Fibroblast of villous mesenchyme (primary cell): ENCODE measurements at places on chromosomes 2 and 18. TPM values are rescaled to one million over a fixed set of nuclear protein-coding genes. Genes with fewer than 3 reads are reported as not detected.
A peak's percentile ranks its signal among the peaks of the same experiment; 100 is the strongest.

The ARL4C gene
- 16.4 and 28.7 TPM in 2 replicates for total RNA-seq

DNA sequence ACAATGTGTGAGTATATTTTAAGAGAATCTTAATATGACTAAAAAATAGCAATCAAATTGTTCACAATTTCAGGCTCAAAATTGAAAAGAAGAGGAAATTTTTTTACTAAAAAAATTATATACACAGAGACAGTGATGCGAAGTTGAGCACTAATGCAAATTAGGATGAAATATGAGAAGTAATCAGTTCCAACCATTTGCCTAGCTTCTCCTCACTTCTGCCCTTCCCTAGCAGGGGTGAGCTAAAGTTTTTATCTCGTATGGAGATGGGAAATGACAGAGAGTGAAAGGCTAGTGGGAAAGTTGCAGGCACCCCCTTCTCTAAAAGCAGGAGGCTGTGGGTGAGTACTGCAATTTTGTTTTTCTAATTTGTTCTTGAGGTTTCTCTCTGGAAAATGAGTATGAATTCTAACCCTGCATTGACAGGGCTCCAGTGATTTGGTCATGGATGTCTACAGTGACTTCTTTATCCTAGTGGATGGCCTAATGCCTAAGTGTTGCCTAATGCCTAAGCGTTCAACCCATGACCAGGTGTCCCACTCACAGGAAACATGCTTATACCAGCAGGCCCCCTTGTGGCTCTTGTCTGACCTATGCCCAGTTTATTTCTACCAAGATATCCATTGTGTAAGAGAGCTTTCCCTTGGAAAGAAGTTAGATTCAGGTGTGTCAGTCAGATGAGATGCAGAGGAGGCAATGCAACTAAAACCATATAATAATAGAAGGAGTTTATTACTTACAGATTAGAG, 78.0 kb upstream of the HNMT start:
- DNase-seq, result no peak

The ACADL gene
- total RNA-seq, result not detected in 2 replicates

DNA sequence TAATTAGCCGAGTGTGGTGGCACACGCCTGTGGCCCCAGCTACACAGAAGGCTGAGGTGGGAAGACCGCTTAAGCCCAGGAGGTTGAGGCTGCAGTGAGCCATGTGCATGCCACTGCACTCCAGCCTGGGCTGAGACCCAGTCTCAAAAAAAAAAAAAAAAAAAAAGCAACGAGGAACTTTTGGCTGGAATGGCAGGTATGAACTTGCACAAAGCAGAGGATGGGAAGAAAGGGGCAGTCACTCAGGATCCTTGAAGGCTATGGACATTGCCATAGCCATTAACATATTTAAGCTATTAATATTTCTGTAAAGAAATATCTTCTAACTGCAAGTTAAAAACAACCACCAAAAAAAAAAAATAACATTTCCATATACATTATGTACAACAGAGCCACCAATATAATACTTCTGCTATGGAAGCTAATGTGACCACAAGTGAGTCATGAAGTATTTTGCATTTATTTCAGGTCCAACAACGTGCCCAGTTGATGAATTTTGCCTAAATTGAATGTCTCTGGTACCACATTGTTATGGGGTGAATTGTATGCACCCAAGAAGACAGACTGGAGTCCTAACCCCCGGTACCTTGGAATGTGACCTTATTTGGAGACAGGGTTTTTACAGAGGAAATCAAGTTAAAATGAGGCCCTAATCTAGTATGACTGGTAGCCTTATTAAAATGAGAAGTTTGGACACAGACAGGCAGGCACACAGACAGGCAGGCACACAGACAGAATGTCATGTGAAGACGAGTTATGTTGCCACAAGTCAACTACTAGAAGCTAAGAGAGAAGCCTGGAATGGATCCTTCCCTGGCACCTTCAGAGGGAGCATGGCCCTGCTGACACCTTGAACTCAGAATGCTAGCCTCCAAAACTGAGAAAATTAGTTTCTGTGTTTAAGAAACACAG, 102.8 kb downstream of the RBMS1 start:
- no peak for DNase-seq

The ZBTB7C gene
- not detected in 2 replicates for total RNA-seq

GRCh38 chr2:221137385-221137784, 434.7 kb downstream of the EPHA4 start:
- DNase-seq, result no peak

DNA sequence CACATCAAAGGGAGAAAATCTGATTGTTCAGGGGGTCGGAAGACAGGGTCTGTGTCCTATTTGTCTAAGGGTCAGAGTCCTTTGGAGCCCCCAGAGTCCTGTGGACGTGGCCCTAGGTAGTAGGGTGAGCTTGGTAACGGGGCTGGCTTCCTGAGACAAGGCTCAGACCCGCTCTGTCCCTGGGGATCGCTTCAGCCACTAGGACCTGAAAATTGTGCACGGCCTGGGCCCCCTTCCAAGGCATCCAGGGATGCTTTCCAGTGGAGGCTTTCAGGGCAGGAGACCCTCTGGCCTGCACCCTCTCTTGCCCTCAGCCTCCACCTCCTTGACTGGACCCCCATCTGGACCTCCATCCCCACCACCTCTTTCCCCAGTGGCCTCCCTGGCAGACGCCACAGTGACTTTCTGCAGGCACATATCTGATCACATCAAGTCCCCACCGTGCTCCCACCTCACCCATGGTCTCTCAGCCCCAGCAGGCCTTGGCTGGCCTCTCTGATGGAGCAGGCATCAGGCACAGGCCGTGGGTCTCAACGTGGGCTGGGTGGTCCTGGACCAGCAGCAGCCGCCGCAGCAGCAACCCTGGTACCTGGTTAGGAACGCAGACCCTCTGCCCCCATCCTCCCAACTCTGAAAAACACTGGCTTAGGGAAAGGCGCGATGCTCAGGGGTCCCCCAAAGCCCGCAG, 3.8 kb downstream of the PROC start:
- no peak for DNase-seq

The DNAJC5G gene
- not detected in 2 replicates for total RNA-seq

The ZEB2 gene
- 40.6 and 50.1 TPM in 2 replicates for total RNA-seq

- DNase-seq, result no peak
Measured at GRCh38 chr2:36125702-36126101, 229.9 kb upstream of the CRIM1 start.

- DNase-seq, result no peak
Measured at GRCh38 chr18:49226243-49227000, 234.0 kb downstream of the DYM start.

- DNase-seq, result no peak
Measured at GRCh38 chr2:66477135-66477842, 42.4 kb downstream of the MEIS1 start.

DNA sequence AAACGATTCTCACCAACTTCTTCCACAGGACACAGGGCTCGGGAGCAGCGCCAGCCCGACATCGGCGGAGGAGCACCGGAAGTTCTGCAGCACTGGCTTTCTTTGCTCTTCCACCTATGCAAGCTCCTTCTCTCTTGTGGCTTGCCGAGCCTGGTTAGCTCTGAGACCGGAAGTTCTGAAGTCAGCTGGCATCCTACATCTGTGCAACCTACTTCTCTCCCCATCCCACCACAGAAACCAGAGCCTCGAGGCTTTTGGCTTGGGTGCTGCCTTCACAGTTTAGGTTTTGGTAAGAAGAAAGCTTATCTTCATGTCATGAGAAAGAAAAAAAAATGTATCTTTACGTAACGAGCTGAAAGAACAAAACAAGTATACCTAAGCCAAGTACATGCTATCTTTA, 111.7 kb downstream of the ANKRD44 start:
- no peak for DNase-seq

- DNase-seq, result peak; percentile 41
Measured at GRCh38 chr2:209771474-209772289, at the start of gene UNC80. Gene UNC80, plus strand, starts transcription at chr2:209771832. Its CDS starts 241 bp downstream, at chr2:209772073.

The EMILIN1 gene
- 144 and 160 TPM in 2 replicates for total RNA-seq

GRCh38 chr2:216217904-216218260, 108.7 kb downstream of the XRCC5 start:
- DNase-seq, result no peak

The TDRD15 gene
- total RNA-seq, result not detected in 2 replicates

- DNase-seq, result no peak
Measured at GRCh38 chr2:183224948-183225347, 100.7 kb downstream of the NUP35 start.

DNA sequence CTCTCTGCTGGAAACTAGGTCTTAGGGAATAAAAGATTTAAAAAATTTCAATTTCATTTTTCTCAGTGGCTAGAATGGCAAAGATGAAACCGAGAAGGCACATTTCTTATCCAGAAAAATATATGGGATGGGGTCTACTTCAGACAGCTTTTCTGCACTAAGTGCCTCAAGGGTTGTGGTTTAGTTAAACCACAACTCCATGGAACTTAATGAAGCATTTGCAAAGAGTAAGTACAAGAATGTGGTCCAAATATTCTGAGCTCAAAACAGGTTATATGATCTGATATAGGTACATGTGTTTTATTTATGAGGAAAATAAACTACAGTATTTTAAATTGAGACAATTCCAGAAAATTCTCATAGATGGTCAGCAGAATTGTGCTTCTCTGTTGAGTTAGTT, 101.8 kb upstream of the FZD5 start:
- DNase-seq, result no peak

The KCNE4 gene
- 13.4 and 18.4 TPM in 2 replicates for total RNA-seq

DNA sequence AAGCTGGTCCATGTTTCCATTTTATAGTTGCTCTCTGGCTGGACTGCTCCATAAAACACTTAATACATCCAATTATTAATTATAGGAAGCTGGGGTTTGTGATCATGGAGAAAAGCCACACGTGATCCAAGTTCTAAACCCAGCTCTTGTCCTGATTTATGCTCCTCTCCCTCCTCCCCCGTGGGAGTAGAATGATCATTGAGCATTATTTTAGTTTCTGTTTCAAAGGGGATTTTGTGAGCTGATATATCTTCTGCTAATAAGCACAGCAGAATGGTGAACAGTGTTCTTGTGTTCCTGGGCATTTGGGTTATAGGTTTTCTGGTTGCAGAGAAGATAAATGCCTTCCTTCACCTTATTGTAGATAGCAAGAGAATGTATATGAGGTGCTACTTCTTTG, 135.7 kb upstream of the TMEM200C start:
- peak; percentile 13 for DNase-seq

The SERPINB3 gene
- total RNA-seq, result not detected in 2 replicates

The MC5R gene
- not detected in 2 replicates for total RNA-seq

DNA sequence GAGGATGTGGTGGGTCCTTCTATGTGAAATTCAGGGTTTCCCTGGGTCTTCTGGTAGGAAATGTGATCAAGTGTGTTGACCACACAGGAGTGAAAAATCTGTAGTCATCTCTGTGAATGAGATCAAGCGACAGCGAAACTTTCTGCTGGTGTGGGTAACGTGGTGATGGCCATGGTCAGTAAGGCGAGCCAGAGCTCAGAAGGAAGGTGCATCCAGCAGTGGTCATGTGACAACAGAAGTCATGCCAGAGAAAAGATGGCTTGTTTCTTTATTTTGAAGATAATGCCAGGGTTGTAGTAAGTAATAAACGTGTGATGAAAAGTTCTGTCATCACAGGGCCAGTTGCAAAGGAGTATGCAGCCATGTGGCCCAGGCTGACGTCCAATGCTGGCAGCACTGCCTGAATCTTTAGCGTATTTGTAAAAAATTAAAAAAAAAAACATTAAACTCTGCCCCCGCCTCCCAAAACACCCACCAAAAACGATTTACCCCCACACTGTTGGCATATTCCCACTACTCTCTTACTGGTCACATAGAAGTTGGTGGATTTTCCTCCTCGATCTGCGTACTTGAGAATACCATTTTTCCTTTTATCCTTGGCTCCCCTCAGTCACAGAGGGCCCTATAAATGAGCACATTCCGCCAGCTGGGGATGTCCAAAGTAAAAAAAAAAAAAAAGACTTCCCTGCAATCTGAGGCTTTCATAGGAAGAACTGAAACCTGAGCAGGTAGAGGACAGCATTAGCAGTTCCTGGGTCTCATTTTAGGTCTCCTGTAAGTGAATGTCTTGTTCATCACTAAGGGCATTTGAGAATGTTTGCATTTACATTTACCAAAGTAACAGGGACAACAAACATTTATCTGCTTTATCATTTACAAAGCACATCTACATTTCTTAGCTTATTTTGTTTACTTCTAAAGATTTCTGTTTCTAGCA, 70.6 kb downstream of the SLC4A3 start:
- no peak for DNase-seq

The CROCC2 gene
- total RNA-seq, result not detected in 2 replicates

DNA sequence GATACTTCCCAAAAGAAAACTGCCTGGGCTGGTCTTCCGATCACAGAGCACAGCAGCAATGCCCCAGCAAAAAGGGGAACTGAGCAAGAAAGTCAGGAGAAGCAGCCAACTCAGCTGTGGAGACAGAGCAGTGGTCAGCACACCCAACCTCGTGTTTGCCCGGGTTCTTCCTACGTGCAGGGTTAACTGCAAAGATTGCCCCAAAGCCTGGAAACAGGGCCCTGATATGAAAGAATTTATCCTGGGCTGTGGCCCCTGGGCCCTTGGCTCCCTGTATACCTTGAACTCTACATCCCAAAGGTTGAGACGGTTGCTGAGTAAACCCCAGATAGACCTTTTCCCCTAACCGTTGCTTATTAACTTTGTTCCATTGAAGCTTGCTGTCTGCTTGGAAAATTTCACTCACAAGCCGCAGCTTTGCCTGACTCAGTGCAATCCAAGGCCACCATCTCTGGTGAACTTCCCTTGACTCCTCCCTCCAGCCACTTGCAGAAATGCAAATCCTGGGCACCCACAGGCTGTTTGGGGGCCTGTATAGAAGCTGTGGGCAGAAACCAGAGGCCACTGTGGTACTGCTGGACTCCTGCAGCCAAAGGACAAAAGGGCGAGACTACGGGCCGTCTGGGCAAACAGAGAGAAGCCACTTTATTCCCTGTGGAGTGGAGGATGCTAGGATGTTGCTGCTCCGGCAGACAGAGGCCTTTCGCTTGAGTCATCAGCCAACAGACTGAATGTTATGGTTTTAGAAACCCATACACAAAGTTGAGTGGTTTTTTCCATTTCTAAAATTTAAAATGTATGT, 18.2 kb downstream of the NRP2 start:
- DNase-seq, result peak; percentile 93

GRCh38 chr2:33529771-33530481, 53.5 kb downstream of the RASGRP3 start:
- peak; percentile 75 for DNase-seq

GRCh38 chr18:47260924-47261701, 9.7 kb upstream of the SKOR2 start:
- DNase-seq, result no peak

- DNase-seq, result peak; percentile 78
Measured at GRCh38 chr18:9951022-9951859, 37.4 kb downstream of the VAPA start.

DNA sequence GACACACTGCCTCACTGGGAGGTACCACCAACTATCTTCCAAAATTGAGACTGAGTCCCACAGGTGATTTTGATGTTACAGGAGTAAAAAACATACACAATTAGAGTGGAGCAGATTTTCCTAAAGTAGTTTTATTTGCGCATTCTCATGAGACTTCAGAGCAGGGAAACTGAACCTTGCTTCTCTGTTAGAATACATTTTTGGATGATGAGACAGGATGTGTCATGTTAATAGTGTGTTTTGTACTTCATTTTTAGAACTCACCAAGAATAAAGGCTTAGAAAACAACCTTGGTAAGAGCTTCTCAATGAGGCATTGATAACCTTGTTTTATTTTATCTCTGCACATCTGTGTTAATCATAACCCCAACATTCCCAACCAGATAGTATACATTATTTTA, 310.2 kb upstream of the GALNT5 start:
- no peak for DNase-seq
